ENCODE measurements at places on chromosomes 4 and X.

GRCh38 chr4:141912831-141913230 lies 276.4 kb downstream of the IL15 start:
- DNase-seq, result peak; percentile 100

DNA sequence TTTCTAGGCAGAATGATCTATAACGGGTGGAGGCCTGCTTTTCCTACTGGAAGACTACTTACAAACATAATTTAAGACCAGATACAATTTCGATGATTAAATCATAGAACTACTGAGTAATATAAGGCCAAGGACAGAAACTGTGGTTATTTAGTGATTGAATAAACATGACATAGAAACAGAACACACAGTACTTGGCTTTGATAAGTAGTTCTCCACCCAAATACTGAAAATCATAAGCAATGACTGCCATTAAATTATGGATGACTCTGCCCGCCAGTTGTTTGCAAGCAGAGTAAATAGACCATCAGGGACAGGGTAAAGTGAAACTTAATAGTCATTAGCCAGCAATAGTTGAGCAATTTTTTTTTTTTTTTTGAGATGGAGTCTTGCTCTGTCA lies 17.2 kb upstream of the SMIM14 start:
- DNase-seq, result no peak

DNA sequence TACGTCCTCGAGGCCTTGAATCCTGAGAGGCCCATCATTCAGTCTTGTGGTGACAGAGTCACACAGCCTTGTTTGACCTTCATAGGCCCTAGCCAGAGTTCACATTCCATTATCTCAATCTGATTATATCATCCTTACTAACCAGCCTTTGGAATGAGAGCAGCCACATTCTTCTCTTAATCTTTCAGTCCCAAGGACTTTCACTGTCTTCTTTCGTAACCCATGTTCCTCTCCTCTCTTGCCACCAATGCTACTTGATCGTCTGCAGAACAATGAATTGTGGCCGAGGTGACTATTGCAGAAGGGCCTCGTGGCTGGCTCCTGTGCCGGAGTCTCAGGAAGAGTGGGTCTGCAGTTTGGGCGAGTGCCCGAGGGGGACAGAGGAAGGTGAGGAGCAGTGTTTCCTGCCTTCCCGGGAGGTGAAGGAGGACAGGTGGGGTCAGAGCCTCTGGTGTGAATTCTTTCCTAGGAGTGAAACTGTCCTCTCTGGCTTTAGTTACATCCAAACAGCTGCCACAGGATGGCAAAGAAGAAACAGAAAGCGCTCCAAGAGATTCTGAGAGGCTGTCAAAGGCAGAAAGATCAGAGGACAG lies 94.6 kb downstream of the LIMCH1 start:
- no peak for DNase-seq

DNA sequence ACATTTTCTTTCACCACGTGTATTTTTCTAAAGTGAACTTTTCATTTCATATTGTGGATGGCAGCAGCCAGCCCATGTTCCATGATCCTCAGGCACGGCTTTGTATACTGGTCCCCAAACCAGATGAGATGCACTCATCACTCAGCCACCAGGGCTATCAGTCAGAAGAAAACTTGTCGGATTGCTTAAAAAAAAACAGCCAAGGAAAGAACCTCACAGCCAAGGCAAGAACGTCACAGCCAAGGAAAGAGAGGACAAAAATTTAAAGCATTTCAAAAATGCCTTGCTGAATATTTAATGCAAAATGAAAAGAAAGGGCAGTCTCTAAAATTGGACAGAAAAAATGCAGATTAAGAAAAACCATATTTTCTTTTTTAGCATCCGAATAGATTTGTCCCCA lies 333.3 kb downstream of the PDGFC start:
- DNase-seq, result no peak

DNA sequence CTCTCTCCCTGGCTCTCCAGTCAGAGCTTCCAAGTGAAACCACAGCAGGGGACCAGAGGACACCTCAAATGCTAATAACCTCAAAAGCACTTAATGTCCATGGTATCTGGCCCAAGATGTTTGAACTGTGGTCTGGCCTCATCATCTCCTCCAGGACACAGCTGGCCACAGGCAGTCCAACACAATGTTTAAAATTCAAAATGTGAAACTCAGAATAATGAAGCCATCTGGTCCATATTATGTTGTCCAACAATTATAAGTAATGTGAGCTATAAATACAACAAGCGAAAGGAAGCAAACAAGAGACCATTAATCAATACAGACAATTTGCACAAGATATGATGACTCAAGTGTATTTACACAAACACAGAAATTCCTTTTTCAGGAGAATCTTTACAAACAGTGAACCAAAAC lies 90.7 kb upstream of the S100G start:
- no peak for DNase-seq

GRCh38 chrX:114959729-114960128 lies 57.7 kb downstream of the IL13RA2 start:
- DNase-seq, result peak; percentile 1

- no peak for DNase-seq
Measured at GRCh38 chr4:872241-872981, 46.5 kb upstream of the CPLX1 start.

DNA sequence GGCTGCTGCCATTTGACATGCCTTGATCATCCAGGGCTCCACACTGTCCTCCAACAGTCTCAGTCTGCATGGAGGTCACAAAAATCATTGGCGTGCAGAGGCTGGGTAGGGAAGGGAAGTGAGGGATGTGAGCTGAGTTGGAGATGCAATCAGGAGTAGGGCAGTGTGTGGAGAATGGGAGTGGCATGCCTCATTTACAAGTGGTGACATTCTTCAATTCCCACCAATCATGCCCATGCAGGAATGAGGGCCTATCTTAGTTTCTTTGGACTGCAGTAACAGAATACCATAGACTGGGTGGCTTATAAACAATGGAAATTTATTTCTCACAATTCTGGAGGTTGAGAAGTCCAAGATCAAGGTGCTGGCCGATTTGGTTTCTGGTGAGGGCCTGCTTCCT lies 94.9 kb upstream of the PJA1 start:
- DNase-seq, result no peak

Data from Jurkat, Clone E6-1 (cell line).